Stimulated activated naive CD8-positive, alpha-beta T cell treated with anti-CD3 and anti-CD28 coated beads, Interleukin-15, amount 100 ng/mL, for 72 hours (primary cell): ENCODE measurements at places on chromosomes 7 and 10.
A peak's percentile ranks its signal among the peaks of the same experiment; 100 is the strongest.

DNA sequence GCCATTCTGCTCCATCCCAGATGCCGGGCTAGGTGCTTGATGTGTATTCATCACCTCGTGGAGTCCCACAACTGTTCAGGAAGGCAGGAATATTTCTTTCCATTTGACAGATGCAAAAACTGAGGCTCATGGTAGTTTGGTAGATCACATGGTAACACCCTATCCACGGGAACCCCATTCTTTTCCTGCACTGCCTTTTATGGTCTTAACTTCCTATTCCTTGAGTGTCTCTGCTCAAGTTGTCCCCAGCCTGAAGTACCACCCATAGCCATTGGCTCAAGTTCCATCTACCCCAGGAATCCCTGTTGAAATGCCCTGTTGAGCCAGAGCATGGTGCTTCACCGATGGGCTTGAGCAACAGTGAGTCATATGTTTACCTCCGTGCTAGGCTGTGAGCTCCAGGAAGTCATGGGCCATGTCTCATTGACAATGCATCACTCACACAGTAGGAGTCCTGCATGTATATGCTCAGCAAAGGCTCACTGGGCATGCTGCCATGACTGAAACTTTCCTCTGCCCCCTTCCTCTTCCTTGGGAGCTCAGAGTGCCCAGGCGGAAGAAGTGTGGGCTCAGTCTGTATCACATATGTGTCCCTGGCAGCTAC, 71.7 kb upstream of the ADAM12 start:
- DNase-seq = no peak

DNA sequence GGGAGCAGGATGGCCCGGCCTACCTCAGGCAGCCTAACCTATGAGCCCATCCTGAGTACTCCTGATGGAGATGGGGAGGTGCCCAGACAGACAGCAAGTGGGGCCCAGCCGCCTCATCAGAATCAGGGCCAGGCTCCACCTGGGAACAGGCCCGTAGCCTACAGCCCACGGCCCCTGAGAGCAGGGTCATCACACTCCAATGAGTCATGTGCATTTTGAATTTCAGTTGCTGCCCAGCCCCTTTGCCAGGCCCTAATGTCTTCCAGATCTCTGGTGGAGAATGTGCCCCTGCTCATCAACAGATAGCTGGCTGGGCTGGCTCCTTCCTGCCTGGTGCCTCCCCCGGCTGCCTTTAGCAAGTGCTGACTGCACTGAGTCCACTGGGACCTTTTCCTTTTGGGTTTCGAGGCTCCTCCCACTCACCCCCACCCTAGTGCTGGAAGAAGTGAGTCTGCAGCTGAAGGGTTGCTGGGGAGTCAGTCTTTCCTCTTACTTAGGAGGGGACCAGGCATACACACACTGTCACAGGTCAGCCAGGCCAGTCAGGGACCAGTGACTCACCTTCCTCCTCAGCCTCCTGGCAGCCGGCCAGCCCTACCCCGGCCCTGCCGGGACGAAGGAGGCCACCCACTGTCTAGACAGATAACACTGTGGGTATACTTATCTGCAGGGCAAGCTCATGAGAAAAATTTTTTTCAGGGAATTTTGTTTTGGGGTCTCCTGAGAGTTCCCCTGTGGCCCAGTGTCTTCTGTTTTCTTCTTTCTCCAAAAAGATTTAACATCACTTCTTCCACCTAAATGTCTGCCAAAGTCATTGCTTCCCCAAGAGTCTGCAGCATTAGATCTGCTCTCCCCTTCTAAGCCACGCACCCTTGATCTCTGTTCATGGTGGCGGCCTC, 9.1 kb upstream of the ASIC3 start:
- DNase-seq = peak; percentile 61

DNA sequence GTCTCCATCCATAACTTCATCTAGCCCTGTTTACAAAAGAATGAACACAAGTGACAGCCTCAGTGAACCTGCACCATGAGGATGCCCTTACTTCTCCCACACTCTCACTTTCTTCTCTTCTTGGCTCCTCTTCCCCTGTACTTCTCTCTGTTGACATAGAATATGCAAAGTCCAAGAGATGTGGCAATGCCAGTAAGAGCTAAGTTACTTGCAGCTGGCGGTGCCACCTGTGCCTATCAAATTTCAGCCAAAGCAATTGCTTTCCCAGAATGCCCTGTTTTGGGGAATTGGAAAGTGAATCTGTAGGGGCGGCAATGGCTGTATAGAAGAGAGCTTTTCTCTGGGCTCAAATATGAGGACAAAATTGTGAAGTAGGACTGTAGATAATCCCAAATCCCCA, 557.8 kb downstream of the AUTS2 start:
- no peak for DNase-seq

- no peak for DNase-seq
Observed at GRCh38 chr7:4066206-4066605, 615.9 kb upstream of the FOXK1 start.

DNA sequence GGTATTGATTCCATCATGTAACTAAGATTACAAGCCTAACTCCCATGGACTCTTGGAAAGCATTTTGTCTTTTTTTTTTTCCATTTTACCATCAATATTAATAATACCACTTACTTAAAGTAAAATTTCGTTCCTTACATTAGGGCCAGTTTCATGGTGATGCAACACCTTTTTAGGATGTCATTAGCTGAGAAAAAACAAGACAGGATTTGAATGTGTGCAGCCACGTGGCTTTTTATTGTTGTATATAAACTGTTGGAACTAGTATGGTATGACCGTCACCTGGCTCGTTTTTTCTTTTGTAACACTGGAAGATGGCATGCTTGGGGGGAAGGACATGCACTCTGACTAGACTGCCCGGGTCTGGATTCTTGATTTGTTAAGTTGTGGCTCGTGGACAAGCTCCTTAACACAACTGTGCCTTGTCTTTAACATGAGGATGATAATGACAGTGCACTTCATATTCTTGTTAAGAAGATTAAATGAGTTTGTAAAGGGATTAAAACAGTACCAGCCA, 42.1 kb downstream of the ARHGAP21 start:
- no peak for DNase-seq
